ENCODE measurements at places on chromosomes 11 and 22.

GRCh38 chr22:41242396-41243117 is 1.8 kb upstream of the CHADL start:
- no peak for DNase-seq

GRCh38 chr11:129075757-129076156 is 116.4 kb downstream of the ARHGAP32 start:
- no peak for DNase-seq

- no peak for DNase-seq
These were observed 11.3 kb downstream of the LMO1 start for GRCh38 chr11:8252388-8252787.

GRCh38 chr11:58576887-58577471 is 1.3 kb upstream of the LPXN start:
- DNase-seq: peak; percentile 36

GRCh38 chr11:109486129-109486528 is 64.1 kb downstream of the C11orf87 start:
- DNase-seq: no peak

GRCh38 chr11:47510209-47510608 is 42.7 kb downstream of the CELF1 start:
- no peak for DNase-seq

Measured in hepatocyte (in vitro differentiated cells).